ENCODE measurements at places on chromosomes 4 and X. TPM values are rescaled to one million over a fixed set of nuclear protein-coding genes. Genes with fewer than 3 reads are reported as not detected.
A peak's percentile ranks its signal among the peaks of the same experiment; 100 is the strongest.

DNA sequence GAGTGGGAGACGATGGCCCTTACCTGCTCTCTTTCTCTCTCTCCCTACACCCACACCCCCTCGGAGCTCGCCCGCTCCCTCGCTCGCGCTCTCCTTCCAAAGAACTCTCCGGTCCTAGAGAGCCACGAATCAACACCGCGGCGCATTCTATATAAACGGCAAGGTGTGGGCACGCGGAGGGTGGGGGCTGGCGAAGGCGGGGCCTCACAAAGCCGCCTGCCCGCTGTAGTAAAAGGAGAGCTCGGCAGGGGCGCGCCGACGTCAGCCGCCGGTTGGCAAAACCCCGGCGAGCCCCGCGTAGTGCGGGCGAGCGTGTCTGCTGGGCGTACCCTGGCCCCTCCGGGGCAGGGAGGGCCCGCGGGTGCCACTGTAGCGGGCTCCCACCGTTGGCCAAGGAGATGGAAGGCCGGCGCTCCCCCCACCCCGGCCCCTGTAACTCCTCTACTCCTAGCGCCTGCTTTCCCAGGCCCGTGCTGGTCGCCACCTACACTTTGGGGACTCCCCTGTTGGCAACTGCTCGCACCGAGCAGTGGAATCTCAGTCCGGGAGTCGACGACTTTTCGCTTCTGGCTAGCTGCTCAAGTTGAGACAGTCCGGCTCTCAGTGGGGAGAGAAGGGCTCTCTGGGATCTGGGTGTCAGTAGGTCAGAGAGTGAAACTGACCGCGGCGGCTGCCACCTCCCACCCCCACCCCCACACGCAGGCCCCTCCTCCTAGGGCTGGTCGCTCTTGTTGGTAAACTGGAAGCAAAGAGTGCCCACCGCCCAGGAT, 325.5 kb upstream of the F9 start:
- H3K27ac ChIP-seq = peak overlapping the region; percentile 61
- peaks cover 32% of the 10 kb centered on the region for H3K27me3 ChIP-seq
- DNase-seq = peak; percentile 85

DNA sequence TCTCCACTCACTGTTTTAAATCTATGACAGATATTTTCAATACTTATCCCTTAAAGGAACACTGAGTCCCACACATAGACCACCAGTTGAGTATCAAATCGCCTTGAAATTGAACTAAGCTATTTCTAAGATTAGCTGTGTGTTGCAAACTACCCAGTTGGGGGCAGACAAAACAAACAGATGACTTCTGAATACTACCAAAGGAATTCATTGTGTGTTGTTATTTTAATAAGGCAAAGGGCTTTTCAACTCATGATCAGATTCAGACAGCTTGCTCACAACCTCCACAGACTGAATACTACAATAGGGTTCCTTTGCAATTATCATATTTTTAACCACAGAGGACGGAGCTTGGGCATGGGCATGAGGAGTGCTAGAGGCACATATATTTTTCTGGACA, 283.0 kb upstream of the GPC4 start:
- DNase-seq = no peak
- H3K27ac ChIP-seq = no peak overlapping the region
- peaks cover 4% of the 10 kb centered on the region for H3K27me3 ChIP-seq
- H3K4me1 ChIP-seq = no peaks in the 10 kb centered on the region

The DDX53 gene
- polyA plus RNA-seq = not detected

- DNase-seq = no peak
- no peak overlapping the region for H3K4me3 ChIP-seq
- H3K36me3 ChIP-seq = no peaks in the 10 kb centered on the region
- no peaks in the 10 kb centered on the region for H3K27me3 ChIP-seq
- no peaks in the 10 kb centered on the region for H3K4me1 ChIP-seq
- H3K27ac ChIP-seq = no peak overlapping the region
Observed at GRCh38 chr4:76515975-76516843, 81.2 kb downstream of the SHROOM3 start.

DNA sequence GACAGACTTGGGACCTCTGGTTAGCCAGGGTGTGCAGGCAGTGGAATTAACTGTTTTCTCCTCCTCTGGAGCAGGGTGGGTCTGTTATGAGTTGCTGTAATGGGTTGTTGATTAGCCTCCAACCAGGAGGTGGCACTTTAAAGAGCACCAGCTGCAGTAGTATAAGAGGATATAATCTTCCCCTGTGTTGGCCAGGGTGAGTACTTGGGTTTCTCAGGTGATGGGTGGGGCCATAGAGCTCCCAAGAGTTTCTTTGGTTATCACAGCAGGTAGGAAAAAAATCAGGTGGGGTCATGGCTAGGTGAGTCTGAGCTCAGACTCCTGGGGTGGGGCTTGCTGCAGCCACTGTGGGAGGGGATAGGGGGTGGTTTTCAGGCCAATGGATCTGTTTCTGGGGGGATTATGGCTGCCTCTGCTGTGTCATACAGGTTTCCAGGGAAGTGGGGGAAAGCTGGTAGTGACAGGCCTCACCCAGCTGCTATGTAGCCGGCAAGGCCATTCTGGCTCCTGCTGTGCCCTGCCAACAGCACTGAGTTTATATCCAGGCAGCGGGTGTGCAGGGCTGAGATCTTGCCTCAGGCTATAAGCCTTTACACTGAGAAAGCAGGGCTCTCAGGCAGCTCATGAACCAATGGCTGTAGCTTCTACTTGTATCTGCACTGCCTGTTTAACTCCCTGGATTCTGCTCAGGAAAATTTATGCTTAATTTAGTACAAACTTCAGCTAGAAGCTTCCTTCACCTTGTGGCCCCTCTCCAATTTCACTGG, 70.1 kb downstream of the CCNG2 start:
- DNase-seq = no peak
- no peaks in the 10 kb centered on the region for H3K27me3 ChIP-seq
- H3K4me1 ChIP-seq = no peaks in the 10 kb centered on the region
- H3K4me3 ChIP-seq = no peak overlapping the region

GRCh38 chr4:52126966-52127365, 75.9 kb downstream of the SPATA18 start:
- DNase-seq = no peak
- no peaks in the 10 kb centered on the region for H3K27me3 ChIP-seq
- no peak overlapping the region for H3K4me3 ChIP-seq
- H3K36me3 ChIP-seq = no peaks in the 10 kb centered on the region

GRCh38 chr4:112416464-112416863, 99.5 kb downstream of the NEUROG2 start:
- no peak overlapping the region for H3K27ac ChIP-seq
- DNase-seq = no peak
- peaks cover 24% of the 10 kb centered on the region for H3K27me3 ChIP-seq

- H3K27me3 ChIP-seq = peaks cover 2% of the 10 kb centered on the region
- peaks cover 17% of the 10 kb centered on the region for H3K36me3 ChIP-seq
- H3K27ac ChIP-seq = no peak overlapping the region
- no peak overlapping the region for H3K4me3 ChIP-seq
- H3K4me1 ChIP-seq = no peaks in the 10 kb centered on the region
Observed at GRCh38 chr4:6112606-6113290, 87.6 kb downstream of the JAKMIP1 start.
